ENCODE measurements at places on chromosomes 16 and 17.

DNA sequence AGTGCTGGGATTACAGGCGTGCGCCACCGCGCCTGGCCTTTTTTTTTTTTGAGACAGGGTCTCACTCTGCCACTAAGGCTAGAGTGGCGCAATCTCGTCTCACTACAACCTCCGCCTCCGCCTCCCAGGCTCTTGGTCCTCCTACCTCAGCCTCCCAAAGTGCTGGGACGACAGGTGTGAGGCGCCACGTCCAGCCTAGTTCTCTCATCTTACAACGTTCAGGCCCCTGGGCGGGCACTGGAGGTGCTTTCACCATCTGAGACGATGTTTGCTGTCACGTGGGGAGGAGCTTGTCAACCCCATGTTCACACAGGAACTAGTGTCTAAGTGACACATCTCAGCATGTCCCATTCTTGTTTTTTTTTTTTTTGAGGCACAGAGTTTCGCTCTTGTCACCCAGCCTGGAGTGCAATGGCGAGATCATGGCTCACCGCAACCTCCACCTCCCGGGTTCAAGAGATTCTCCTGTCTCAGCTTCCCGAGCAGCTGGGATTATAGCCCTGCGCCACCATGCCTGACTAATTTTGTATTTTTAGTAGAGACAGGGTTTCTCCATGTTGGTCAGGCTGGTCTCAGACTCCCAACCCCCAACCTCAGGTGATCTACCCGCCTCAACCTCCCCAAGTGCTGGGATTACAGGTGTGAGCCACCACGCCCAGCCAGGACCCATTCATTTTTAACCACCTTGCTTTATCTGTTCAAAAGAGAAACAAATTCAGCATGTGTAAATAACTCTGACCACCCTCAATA is 5.2 kb upstream of the FANCA start:
- no peak overlapping the region for H3K27ac ChIP-seq
- no peak for DNase-seq
- no peak overlapping the region for H3K4me3 ChIP-seq
- H3K4me1 ChIP-seq = peaks cover 17% of the 10 kb centered on the region
- H3K27me3 ChIP-seq = no peaks in the 10 kb centered on the region

DNA sequence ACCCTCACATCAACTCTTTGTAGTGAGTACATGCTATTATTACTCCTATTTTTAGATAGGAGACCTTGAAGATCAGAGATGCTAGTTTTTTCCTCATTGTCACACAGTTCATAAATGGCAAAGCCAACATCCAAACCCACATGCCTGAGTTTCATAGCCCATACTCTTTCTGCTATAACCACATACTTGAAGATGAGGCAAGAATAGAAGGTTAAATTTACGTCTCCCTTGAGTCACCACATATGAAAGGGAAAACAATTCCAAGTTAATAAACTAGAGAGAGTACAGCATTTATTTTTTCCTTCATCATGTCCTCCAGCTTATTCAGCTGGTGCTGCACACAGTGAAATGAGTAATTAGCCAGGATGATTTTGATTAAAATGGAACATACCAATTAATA is 23.7 kb downstream of the NUDT7 start:
- no peak for DNase-seq
- H3K27me3 ChIP-seq = no peaks in the 10 kb centered on the region
- H3K27ac ChIP-seq = no peak overlapping the region
- H3K36me3 ChIP-seq = peaks cover 5% of the 10 kb centered on the region
- no peaks in the 10 kb centered on the region for H3K4me1 ChIP-seq
- H3K4me3 ChIP-seq = no peak overlapping the region

GRCh38 chr17:10727192-10727591 is 2.6 kb downstream of the TMEM220 start:
- DNase-seq = no peak
- no peak overlapping the region for H3K27ac ChIP-seq
- H3K36me3 ChIP-seq = peaks cover 36% of the 10 kb centered on the region
- H3K4me1 ChIP-seq = peaks cover 10% of the 10 kb centered on the region

- no peak overlapping the region for H3K27ac ChIP-seq
- DNase-seq = no peak
- H3K27me3 ChIP-seq = peaks cover 9% of the 10 kb centered on the region
- no peak overlapping the region for H3K4me3 ChIP-seq
These were observed 418.5 kb upstream of the CDH5 start for GRCh38 chr16:65947951-65948350.

GRCh38 chr17:17401271-17401781 is 75.5 kb upstream of the MED9 start:
- H3K36me3 ChIP-seq = no peaks in the 10 kb centered on the region
- H3K27ac ChIP-seq = no peak overlapping the region
- H3K4me1 ChIP-seq = no peaks in the 10 kb centered on the region
- peaks cover 3% of the 10 kb centered on the region for H3K27me3 ChIP-seq
- H3K4me3 ChIP-seq = no peak overlapping the region
